ENCODE measurements at places on chromosomes 5 and 9.

DNA sequence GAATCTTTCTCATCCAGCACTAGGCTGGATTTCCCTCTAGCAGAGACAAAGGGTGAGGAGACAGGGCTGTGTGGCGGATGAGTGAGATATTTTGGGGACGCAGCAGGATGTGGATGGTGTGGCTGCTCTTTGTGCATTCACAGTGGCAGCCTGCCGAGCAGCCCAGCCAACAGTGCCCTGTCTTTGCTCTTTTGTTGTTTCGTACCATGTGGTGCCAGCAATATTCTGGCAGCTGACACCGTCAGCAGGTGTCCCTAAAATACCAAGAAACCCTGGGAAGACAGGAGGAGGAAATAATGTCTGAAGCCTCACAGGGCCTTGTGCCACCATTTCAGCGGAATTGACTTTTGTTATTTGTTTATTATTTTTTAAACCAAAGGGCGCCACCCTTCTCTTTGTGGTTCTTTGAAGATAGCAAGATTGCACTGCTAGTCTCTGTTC is 141.4 kb downstream of the CCDC192 start:
- DNase-seq = peak; percentile 65

- no peak for DNase-seq
These were observed 17.9 kb downstream of the HMMR start for GRCh38 chr5:163478126-163478981.

- no peak for DNase-seq
These were observed 91.2 kb downstream of the PAX5 start for GRCh38 chr9:36942891-36943290.

GRCh38 chr9:133881671-133882381 is 110.3 kb downstream of the VAV2 start:
- no peak for DNase-seq

DNA sequence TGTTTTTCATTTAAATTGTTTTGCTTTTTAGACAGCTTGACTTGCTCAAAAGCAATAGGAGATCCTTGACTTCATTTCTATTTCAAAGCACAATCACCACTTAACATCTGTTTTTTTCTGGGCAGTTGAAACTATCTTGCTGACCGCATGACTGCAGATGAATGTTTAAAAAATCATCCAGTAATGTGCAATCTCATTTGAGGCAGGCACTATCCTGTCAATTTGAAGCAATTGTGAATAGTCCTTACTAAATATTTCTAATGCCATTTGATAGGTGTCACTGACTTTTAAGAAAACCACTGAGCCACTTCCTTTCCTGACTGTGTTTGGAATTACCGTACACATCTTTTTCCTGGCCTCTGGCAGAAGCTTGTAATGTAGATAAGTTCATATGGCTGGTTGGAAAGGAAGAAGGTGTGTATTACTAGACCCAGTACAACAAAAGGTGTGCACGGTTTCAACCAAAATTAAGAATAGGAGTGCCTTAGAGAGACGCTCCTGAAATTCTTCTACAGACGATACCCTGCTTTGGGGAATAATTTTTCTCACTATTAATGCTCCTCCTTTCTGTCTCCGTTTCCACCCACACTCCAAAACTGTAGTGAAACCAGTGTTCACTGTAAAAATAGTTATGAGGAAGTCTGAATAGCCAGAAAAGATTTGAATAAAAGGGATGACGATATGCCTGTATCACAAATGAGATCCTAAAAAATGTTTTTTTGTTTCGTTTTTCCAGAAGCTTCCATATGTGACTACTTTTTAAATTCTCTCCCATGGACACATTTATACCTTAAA is 136.7 kb upstream of the MOCS2 start:
- no peak for DNase-seq
